ENCODE measurements at places on chromosomes 2 and 18. TPM values are rescaled to one million over a fixed set of nuclear protein-coding genes. Genes with fewer than 3 reads are reported as not detected.

DOCK10 gene
- under 0.01 TPM for total RNA-seq

OR6B2 gene
- not detected for total RNA-seq

ACSL3 gene
- 269 TPM for total RNA-seq

CLEC4F gene
- not detected for total RNA-seq

DES gene
- not detected for total RNA-seq

RAD51AP2 gene
- total RNA-seq, result 0.13 TPM

OBSL1 gene
- 15.2 TPM for total RNA-seq

MC4R gene
- under 0.01 TPM for total RNA-seq

REG1B gene
- total RNA-seq, result not detected

THSD7B gene
- not detected for total RNA-seq

FTCDNL1 gene
- total RNA-seq, result 1.0 TPM

CROCC2 gene
- 0.26 TPM for total RNA-seq

NAT8 gene
- not detected for total RNA-seq

LOXHD1 gene
- not detected for total RNA-seq

TMEM37 gene
- not detected for total RNA-seq

EVA1A gene
- total RNA-seq, result 4.6 TPM

IGFBP2 gene
- total RNA-seq, result 41.1 TPM

RPL37A gene
- 2,461 TPM for total RNA-seq

ACVR1C gene
- total RNA-seq, result 0.26 TPM

SERPINB3 gene
- total RNA-seq, result 22.4 TPM

KCNK3 gene
- not detected for total RNA-seq

ALMS1 gene
- 7.4 TPM for total RNA-seq

TDRD15 gene
- total RNA-seq, result not detected

SKOR2 gene
- total RNA-seq, result not detected

LHCGR gene
- not detected for total RNA-seq

ERBB4 gene
- total RNA-seq, result under 0.01 TPM

RAB6C gene
- total RNA-seq, result not detected

R3HDM1 gene
- total RNA-seq, result 3.7 TPM

ANKRD30B gene
- not detected for total RNA-seq

CDK5R2 gene
- not detected for total RNA-seq

TBR1 gene
- total RNA-seq, result under 0.01 TPM

UCN gene
- total RNA-seq, result 0.51 TPM

POMC gene
- total RNA-seq, result 0.64 TPM

C2orf72 gene
- total RNA-seq, result under 0.01 TPM

EFEMP1 gene
- total RNA-seq, result 227 TPM

PSTPIP2 gene
- 6.0 TPM for total RNA-seq

CCDC121 gene
- 0.79 TPM for total RNA-seq
